ENCODE measurements at places on chromosomes 6 and 20. TPM values are rescaled to one million over a fixed set of nuclear protein-coding genes. Genes with fewer than 3 reads are reported as not detected.

DNA sequence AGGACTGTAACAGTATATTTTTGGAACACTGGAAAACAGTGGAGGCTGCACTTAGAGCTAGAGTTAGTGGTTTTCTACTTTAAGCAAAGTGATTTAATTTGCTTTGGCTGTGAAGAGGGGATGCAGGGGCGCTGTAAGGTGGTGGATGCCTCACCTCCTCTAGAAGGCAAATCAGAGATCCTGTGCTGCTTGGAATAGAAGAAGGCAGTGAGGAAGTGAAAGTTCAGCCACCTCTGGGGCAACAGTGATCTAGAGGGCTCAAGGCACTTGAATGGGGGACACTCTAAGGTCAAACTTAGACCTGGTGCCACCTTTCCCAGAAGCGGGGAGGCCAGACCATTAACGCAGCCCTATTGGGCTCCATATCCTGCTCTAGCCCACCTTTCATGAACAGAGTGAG lies 19.0 kb upstream of the SNRPB2 start:
- no peak for DNase-seq

DNA sequence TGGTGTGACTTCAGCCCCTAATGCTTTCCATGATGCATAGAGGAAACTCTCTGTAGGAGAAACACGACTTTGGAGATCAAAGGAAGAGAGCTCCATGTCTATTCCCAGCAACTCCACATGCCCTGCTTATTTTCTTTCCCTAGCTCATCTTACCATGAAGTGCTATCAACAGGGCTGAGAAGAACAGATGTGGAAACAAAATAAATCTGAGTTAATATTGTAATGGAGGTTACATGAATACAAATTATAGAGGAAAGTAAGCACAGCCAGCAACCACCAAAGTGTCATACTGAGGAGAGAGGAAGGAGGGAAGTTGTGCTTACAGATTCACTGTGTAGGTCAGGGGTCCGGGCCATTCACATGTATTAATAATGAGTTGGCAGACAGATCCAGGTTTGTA lies 157.5 kb downstream of the RFPL4B start:
- no peak for DNase-seq

DNA sequence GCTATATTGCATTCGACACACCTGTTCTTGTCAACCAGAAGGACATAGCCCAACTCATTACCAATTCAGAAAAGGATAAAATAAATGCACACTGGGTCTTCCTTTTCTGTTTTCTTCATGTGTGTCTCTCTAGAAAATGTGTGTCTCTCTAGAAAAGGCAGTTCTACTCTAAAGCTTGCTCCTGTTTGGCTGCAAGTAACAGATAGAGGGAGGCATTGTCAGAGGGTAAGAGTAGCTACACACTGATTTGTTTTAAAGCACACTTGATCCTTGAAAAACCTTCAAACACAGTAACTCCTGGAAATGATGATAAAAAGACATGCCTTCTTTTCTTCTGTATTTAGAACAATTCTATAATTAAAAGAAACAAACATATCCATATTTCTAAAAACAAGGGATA lies 21.3 kb downstream of the GRM1 start:
- DNase-seq, result no peak

SLC22A7 gene
- not detected for polyA plus RNA-seq

PTCRA gene
- polyA plus RNA-seq, result not detected

TSPO2 gene
- polyA plus RNA-seq, result not detected

All from SK-N-SH (cell line).